HS-27A (cell line): ENCODE measurements at places on chromosomes 6 and 20.

DNA sequence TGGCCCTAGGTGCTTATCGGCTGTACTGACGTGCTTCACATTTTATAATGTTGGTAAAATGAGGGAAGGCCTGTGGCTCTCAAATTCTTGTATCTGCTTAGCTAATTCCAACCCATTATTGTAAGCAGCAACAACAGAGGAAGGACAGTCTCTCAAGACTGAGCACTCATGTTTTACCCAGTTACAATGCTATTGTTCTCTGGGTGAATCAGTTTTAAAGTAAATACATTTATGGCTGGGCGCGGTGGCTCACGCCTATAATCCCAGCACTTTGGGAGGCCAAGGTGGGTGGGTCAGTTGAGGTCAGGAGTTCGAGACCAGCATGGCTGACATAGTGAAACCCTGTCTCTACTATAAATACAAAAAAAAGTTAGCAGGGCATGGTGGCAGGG, 194.6 kb downstream of the PRKN start:
- DNase-seq = no peak

DNA sequence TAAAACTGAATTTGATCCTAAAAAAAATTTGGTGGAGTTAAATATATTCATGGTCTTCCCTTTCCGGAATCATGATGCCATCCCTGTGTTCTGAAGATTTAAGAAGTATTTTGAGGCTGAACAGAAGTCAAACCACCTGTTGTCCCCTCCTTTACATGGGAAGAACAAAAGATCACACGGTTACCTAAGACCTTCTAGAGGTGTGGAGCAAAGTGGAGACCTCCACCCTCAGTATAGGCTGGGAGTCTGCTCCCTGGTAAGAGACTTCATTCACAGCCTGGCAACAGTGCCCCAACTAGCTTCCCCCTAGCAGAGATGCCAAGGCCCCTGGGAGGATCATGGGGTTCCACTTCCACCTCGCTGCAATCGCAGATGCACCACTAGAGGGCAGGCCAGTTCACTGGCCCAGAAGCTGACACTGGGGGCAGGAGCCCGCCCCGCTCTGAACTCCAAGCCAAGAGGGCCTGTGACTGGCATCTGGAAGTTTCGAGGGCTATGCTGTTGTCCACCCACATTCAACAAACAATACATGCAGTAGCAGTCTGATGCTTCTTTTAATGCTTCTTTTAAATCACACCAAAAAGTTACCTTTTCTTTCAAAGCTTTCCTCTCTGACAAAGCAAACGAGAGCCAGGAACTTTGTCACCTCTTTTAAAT, 19.5 kb upstream of the UBE2J1 start:
- no peak for DNase-seq

DNA sequence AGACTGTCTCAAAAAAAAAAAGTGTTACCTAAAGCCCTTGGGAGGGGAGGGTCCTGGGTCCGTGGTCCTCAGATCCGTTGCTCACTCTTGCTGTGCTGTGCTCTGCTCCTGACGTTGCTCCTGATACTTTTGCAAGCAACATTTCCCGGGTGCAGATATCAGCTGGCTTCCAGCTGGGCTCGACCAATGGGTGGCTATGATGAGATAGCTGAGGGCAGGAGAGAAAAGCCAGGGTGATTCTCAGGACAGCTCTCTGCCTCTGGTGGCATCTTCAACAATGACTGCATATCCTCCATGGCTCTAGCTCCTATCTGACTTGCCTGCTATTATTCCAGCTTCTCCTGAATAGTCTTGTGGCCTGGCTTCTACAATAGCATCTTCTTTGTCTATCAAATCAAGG, 134.5 kb downstream of the RPS12 start:
- no peak for DNase-seq

DNA sequence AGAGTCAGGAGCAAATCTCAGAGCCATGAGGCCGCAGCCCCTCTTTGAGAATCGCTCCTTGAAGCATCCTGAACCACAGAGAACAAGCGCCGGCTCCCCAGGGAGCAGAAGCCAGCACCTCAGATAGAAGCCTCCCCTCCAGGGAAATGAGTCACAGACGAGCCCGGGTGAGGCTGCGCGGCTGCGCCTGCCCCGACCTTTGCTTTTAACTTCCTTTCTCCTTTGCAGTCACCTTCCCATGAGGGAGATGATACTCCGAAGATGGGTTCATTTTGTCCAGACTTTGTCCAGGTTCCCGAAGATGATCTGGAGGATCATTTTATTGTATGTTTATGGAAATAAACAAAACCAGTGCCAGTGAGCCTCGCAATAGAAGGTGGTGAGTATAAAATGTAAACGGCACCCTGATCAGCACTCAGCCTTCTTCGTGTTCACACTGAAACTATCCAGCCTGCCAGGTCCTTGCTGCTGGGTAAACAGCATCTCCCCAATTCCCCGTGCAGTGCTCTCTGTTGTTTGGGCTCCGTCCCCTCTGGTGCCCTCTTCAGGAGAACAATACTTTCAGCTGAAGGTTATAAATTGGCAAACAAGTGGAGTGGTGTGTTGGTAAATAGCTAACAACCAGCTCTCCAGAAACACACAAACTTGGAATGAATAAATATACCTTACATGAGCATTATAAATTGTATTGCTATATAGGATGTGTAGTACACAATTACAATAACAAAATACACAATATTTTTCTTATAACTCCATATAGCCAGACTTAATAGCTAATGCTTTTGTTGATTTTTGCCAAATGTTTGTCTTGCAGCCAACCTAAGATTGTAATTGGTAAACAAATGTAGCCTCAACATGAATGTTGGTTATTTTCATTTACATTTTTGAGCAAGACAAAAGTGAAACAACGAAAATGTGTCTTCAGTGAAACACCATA, 41.4 kb upstream of the TMEM181 start:
- peak; percentile 56 for DNase-seq

DNA sequence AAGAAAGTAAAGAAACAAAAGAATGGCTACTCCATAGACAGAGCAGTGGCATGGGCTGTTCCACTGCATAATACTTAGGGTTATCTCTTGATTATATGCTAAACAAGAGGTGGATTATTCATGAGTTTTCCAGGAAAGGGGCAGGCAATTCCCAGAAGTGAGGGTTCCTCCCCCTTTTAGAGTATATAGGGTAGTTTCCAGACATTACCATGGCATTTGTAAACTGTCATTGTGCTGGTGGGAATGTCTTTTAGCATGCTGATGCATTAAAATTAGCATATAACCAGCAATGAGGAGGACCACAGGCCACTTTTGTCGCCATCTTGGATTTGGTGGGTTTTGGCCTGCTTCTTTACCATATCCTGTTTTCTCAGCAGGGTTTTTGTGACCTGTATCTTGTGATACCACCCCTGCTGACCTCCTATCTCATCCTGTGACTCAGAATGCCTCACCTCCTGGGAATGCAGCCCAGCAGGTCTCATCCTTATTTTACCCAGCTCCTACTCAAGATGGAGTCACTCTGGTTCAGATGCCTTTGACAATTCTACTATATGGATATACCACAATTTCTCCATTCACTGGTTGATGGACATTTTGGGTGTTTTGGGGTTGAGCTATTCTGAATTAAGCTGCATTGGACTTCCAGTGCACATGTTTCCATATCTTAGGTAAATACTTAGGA, 280.6 kb downstream of the FARS2 start:
- no peak for DNase-seq

DNA sequence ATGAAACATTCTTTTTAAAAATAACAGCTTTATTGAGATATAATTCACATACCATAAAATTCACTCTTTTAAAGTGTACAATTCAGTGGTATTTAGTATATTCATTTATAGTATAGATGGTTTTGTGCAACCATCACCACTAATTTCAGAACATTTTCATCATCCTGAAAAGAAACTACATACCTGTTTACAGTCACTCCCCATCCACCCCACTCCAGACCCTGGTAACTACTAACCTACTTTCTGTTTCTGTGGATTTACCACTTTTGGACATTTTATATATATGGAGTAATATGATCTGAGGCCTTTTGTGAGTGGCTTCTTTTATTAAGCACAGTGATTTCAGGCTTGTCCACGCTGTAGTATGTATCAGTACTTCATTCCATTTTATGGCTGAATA, 2.5 kb upstream of the TMEM217 start:
- no peak for DNase-seq

DNA sequence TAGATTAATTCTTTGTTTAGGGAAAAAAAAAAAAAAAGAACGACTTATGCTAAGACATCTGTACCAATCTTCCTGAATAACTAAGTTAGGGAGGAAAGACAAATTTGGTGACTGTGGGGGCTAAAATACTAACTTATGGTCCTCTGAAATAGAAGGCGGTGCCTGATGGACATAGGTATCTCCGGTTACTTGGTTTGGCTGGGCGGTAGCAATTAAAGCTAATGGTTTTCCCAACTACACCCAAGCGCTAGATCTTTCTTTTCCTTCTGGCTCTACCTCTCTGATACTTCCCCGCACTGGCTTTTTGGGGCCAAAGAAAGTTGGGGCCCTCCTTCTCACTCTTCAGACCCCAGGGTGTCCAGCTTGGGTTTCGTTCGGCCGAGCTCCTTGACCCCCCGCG, 1.0 kb upstream of the RBM24 start:
- DNase-seq = no peak

DNA sequence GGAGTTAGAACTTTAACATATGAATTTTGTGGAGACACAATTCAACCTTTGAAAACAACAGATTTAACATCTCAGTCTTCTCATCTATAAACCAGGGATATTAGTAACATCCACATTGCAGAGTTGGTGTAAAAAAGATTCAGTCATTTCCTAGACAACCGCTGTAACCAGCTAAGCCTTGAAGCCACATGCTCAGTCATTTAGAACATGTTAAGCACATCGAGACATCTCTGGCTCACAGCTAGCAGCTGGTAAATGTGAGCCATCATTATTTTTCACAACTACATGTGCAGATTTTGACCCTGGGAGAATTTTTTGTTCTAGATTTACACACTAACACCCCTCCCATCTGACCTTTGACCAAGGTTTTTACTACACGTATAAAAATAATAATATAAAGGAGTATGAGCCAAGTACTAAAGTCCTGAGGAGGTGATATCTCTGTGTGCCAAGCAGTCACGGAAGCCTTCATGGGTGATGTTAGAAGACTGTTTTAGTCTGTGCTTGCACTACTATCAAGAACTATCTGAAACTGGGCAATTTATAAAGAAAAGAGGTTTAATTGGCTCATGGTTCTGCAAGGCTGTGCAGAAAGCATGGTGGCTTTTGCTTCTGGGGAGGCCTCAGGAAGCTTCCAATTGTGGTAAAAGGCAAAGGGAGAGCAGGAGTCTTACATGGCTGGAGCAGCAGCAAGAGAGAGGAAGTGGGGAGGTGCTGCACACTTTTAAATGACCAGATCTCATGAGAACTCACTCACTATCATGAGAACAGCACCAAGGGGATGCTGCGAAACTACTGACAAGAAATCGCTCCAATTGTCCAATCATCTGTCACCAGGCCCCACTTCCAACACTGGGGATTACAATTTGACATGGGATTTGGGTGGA, 48.7 kb upstream of the IL20RA start:
- DNase-seq = no peak

GRCh38 chr6:125314009-125314581, 12.3 kb upstream of the HDDC2 start:
- DNase-seq = no peak

GRCh38 chr20:63177785-63178445, 38.0 kb downstream of the YTHDF1 start:
- DNase-seq = no peak

- no peak for DNase-seq
Measured at GRCh38 chr20:57480444-57481160, 44.3 kb downstream of the CTCFL start.

DNA sequence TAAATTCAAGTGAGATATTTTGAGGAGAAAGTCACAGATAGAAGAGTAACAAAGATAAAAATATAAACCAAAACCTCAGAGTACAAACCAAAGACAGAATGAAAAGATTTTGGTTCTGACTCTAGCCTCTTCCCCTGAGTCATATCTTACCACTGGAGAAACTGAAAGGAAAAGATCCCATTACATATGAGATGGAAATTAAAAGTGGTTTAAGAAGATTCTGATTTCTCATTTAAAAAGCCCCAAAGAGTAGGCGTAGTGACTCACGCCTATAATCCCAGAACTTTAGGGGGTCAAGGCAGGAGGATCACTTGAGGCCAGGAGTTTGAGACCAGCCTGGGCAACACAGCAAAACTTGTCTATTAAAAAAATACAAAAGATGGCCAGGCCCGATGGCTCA, 30.6 kb downstream of the SPINT4 start:
- DNase-seq = no peak

GRCh38 chr6:112384511-112384910, 37.4 kb downstream of the RFPL4B start:
- no peak for DNase-seq

GRCh38 chr6:56024931-56025330, 149.5 kb upstream of the BMP5 start:
- DNase-seq = no peak

GRCh38 chr6:151822252-151823111, 15.0 kb downstream of the ESR1 start:
- no peak for DNase-seq

GRCh38 chr6:110358553-110359160, 508 bp upstream of the METTL24 start:
- no peak for DNase-seq

DNA sequence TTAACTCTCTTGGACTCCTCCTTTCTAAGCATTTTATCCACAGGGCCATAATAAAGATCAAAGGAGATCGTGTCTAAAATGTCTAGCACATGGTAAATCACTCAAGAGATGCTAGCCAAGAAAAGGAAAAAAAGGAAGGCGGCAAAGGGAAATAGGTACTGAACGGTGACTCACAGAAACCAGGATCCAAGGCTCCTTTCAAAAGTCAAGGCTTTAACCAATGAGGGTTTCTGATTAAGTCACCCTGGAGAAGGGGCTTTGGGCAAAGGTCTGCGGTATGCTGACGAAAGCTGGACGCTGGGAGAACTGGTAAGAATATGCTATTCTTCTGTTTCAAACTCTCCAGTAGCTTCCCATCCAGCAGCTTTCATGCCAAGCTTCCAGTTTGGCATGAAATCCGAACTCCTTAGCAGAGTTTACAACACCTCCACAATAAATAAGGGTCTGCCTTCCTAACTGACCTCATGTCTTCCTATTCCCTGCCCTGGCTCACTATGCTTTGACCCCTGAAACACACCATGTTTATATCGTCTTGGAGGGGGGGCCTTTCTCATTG, 1.0 kb downstream of the TOMM34 start:
- DNase-seq = no peak
